Nephron progenitor cell (in vitro differentiated cells): ENCODE measurements at places on chromosomes 5 and 9.

DNA sequence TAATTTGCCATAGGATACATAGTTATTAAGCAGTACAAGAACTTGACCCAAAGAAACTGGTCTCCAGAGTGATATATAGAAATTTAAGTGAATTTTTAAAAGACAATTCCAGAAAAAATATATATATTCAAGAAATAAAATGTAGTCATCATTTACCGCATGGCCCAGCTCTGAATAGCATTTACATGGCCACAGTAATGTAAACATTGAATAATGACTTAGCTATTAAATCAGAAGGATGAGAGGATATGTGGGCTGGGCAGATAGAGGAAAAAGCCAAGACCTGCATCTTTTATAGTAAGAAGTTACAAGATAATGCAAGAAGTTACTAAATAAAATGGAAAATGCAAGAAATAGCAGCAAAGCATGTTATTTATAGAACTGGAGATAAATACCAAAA lies 405.2 kb upstream of the WWC1 start:
- no peak for DNase-seq

GRCh38 chr9:14428781-14429230 lies 114.9 kb upstream of the NFIB start:
- DNase-seq: peak; percentile 85

DNA sequence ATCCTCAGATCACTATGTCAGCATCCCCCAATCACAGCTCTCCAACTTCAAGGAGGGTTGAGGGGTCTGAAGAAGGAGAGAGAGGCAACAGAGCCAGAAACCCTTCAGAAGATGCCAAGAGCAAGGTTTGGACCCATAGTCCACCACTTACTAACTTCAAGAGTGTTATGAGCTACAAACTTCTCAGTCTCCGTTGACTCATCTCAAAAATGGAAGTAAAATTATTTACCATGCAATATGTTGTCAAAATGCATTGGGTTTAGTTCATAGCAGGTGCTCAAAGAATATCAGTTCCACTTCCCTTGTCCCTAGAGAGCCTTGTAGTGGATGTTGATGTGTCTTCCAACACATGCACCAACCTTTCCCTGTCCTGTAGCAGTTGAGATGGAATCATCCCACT lies 116.0 kb downstream of the KCNIP1 start:
- DNase-seq: no peak

DNA sequence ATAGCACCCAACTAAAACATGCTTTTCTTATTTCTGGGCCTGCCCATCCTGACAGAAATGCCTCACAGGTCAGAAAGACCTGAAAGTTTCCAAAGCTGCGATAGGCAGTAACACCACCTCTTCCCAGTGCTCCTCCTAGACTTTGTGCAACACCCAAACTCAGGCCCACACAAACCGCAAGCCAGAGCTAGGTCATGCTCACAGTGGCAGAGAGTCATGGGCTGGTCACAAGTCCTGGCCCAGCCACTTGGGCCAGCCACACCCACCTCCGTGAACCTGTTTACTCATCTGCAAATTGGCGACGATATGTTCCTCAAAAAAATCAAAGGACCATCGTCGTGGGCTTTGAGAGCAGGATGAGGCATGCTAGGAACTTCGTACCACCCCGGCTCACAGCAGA lies 44.0 kb upstream of the SLC25A51 start:
- no peak for DNase-seq

DNA sequence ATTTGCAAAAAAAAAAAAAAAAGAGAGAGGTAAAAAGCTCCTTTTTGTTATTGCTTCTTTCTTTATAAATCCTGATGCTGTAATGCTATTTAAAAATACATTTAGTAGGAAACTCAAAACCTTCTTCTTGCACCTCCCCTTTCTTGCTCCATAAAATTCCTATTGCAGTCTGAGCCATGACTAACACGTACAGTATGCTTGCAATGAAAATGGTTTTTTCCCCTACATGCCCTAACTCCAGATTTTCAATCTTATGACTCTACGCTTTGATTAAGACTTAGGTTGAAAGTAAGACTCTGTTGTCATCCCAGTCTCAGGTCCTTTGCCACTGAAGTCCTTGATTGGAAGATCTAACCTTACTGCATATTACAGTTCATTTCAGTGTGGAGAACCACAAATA lies 23.9 kb downstream of the FGF10 start:
- no peak for DNase-seq

- no peak for DNase-seq
Measured at GRCh38 chr5:58718269-58718978, 135.5 kb downstream of the RAB3C start.

GRCh38 chr5:153498516-153498915 lies 8.0 kb downstream of the GRIA1 start:
- DNase-seq: no peak

GRCh38 chr9:18911714-18912342 lies 121.2 kb downstream of the SAXO1 start:
- no peak for DNase-seq

- DNase-seq: no peak
Measured at GRCh38 chr9:8492024-8492423, 692.4 kb upstream of the DMAC1 start.

DNA sequence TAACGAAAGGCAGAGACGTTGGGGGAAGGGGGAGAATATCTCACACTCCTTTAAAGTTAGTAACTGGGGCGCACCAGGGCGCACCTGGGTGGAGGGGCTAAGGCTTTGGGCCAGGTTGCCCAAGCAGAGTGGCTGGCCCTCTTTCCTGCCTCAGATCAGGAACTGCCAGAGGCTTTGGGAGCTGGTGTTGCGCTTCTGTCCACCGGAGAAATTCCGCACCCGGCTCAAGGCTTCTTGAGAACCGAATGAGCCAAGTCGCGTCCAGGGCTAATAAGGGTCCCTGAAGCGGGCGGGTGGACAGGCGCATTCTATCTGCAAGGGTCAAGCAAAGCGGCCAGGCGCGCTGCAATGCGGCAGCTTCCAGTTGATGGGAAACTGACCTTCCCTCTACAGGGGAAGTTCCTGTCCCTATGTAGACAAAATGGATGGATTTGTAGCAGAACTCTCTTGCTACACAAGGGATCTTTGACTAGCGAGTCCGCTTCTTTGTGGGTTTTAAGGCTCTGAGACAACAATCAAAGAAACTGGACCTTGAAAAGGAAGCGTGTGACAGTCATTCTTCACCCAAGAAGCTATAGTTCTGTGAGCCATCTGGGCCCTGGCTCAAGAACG lies 5.5 kb downstream of the PAX5 start:
- DNase-seq: peak; percentile 10

DNA sequence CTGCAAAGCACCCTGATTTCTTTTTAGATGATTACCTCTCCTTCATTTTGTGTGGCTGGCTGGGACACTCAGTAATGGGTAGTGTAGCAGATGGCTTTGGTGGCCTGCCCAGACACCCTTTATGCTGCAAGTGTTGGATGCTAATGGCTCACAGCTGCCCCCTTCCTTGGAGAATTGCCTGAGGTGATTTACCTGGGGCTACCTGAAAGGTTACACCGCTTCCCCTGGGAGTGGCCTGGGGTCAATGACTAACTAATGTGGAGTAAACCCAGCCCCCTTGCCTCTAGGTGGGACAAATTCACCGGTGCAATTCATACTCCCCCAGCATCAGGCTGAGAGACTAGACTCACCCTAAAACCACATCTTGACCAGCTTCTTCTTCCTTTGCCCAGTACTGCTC lies 23.5 kb upstream of the HAND1 start:
- no peak for DNase-seq

- DNase-seq: no peak
Measured at GRCh38 chr5:98999631-99000030, 70.8 kb upstream of the CHD1 start.

GRCh38 chr9:120916588-120916987 lies 10.0 kb downstream of the TRAF1 start:
- DNase-seq: no peak
